ENCODE measurements at places on chromosomes 7 and 10. TPM values are rescaled to one million over a fixed set of nuclear protein-coding genes. Genes with fewer than 3 reads are reported as not detected.

GRCh38 chr10:78780551-78780961 lies 288.2 kb upstream of the ZMIZ1 start:
- DNase-seq, result peak; percentile 80

GRCh38 chr7:149181450-149181790 lies 13.9 kb upstream of the ZNF282 start:
- no peak for DNase-seq

GRCh38 chr7:27723085-27723484 lies 16.9 kb upstream of the TAX1BP1 start:
- DNase-seq, result no peak

DNA sequence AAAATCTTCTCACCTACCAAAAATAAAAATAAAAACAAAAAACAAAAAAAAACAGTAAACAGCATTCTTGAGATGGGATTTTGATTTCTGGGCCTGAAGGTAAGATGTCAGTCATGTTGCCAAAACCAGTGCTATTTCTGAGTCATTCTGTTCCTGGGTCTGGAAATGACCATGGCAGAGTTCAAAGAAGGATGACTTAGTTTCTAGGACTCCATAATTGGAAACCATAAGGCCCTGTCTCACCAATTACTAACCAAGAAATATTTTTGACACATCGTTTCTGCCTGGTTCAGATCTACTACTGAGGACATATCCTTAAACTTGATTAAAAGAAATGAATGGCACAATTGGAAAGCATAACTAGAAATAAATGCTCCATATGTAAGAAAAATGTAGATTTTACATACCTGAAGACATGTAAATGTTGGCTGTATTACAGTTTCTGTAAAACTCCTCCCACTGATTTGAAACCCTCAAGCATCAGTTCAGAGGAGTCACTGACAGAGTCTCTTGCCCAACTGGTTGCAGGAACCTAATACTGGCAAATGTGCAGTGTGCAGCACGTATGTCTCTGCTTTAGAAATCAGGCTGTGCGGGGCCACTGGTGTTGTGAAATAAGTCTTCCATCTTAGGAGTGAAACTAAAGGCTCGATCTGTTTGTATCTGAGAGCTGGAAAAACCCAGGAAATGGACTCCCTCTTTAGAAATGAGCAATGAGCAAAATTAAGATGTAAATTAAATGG lies 84.8 kb upstream of the EGR2 start:
- no peak for DNase-seq

DNA sequence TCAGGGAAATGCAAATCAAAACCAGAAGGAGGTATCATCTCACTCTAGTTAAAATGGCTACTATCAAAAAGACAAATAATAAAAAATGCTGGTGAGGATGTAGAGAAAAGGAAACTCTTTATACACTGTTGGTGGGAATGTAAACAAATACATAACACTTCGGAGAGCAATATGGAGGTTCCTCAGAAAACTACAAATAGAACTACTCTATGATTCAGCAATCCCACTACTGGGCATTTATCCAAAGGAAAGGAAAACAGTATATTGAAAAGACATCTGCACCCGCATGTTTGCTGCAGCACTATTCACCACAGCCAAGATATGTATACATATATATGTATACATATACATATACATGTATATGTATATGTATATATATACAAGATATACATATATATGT lies 94.2 kb downstream of the C10orf90 start:
- no peak for DNase-seq

- no peak for DNase-seq
Measured at GRCh38 chr10:53453196-53453595, 680.6 kb upstream of the MBL2 start.

DNA sequence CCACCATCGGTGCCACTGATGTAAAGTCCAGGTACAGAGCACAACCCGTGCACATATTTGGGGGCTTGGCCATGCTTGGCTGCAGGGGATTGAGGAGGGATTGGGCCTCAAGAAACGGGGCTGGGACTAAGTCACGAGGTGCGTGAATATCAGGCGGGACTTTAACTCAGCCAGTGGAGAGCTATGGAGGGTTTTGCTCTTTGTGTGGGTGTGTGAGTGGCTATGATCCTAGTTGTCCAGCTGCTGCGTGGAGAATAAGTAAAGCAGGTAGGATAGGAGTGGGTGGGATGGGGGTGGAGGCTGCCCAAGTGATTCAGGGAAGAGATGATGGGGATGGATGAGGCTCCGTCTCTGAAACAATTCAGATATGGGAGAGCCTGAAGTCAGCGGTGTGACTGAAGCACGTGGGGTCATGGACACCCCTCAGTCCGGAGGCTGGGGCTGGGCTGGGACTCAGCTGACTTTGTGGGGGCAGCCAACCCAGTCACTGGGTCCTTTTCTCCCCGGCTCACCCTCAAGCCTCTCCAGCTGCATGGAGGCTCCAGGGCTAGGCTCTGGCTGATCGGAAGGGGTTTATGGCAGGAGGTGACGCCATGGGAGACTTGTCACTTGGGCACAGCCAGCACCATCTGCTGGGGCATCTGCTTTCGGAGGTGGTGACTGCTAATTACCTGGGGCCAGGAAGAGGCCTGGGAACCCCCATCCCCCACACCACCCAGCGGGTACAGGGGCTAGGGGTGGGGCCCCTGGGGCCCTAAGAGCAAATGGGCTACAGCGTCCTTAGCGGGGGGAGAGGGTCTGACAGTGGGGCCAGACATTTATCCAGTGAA lies 1.7 kb upstream of the LFNG start:
- no peak for DNase-seq

GRCh38 chr10:1134156-1134555 lies 78.0 kb downstream of the WDR37 start:
- no peak for DNase-seq

- DNase-seq, result peak; percentile 96
Measured at GRCh38 chr10:124701435-124701834, 42.7 kb downstream of the FAM53B start.

DNA sequence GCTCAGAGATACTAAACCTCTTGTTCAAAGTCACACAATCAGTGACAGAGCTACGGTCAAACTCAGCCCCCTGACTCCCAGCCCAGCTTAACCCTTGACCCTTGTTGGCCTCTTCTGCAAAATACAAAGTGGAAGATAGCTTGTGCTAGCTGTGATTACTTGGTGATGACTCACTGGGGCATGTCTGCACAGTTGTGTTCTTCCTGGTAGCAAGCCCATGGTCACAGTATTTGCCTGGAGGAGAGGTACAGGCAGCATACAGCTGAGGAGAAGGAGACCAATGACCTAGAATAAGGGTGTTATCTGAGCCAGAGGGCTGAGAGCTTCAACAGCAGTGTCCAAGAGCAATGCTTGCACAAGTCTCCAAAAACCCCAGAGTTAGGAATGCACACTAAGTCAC lies 5.7 kb upstream of the HSPA12A start:
- no peak for DNase-seq

DNA sequence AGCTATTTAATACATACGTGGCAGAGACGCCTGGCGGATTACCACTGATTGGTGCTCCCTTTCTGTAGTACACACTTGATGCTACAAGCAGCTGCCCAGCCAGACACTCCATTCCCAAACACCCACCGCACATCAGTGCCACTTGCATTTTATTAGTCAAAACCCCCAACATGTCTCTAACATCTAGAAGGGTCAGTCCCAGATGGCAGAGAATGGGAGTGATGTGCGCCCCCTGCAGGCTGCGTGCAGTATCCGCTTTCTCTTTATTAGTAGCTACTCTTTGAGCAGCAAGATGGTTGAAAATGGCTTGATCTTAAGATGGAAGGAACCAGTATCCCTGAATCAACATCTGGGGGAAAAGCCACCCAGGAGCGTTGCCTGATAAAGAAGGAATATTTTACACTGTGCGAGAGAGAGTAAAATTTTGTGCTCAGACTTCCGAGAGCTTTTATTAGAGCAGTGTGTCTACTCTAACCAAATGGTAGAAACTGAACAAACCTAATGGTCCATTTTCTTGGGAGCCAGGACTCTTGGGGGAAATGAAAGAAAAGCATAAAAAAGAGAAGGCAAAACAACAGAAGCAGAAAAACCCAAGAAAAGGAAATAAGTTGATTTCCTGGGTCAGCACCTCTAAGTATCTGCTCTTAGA lies 78.3 kb downstream of the ST8SIA6 start:
- DNase-seq, result no peak

DNA sequence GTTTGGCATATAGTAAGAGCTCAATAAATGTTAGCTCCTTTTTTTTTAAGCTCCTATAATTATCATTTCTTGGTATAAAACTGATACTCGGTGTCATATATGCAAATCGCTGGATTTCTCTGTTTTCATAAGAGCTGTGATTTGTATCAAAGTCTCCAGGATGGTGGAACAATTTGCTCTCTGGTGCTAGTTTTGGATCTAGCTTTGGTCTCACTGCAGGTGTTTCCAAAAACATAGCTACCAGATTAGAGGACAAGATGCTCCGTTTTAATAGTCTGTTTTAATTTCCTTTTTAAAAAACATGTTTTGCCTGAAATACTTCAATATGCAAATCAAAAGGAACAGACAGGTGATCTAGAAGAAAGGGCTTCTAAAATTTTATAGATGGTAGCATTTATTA lies 25.3 kb downstream of the ADAM22 start:
- no peak for DNase-seq

- no peak for DNase-seq
Measured at GRCh38 chr10:62662486-62662885, 142.0 kb upstream of the ADO start.

- no peak for DNase-seq
Measured at GRCh38 chr7:39183796-39184195, 206.1 kb downstream of the POU6F2 start.

DNA sequence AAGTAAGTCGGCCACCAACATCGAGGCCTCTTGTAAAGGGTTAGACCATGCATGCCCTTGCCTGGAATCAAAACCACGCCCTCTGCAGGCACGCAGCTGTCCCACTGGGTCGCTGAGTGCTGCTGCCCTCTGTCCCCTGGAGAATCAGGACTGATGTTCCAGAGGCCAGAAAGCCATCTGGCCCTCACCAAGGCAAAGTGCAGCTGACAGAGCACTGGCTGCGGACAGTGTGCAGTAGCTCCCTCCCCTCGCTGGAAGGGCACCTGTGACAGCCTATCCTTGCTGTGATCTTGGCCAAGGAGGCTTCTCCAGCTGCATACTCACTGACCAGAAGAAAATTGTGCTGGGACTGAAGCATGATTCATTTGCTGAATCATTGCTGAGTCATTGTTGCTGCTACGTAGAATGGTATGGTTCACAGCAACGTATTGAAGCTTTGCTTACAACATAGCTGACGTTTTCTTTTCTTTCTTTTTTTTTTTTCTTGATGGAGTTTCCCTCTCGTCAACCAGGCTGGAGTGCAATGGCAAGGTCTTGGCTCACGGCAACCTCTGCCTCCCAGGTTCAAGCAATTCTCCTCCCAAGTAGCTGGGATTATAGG lies 30.4 kb downstream of the DDC start:
- no peak for DNase-seq

GRCh38 chr10:95517536-95518454 lies 43.4 kb downstream of the SORBS1 start:
- DNase-seq, result no peak

DNA sequence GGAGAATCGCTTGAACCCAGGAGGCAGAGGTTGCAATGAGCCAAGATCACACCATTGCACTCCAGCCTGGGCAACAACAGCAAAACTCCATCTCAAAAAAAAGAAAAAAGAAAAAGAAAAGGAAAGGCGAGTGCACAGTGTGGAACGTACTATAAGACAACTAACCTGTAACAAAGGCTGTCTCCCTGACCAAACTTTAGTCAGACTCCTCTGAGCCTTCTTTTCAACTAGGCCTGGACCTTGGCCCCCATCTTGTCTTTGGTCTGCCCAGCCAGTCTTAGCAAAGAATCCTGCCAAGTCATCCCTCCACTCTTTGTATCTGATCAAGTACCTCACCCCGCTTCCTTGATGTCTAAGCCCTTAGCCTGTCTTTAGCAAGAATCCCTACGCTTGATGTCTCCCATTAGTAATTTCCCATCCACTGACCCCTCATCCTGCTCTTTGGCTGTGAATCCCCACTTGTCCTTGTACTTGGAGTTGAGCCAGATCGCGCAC lies 68.9 kb upstream of the KDM7A start:
- DNase-seq, result no peak

DNA sequence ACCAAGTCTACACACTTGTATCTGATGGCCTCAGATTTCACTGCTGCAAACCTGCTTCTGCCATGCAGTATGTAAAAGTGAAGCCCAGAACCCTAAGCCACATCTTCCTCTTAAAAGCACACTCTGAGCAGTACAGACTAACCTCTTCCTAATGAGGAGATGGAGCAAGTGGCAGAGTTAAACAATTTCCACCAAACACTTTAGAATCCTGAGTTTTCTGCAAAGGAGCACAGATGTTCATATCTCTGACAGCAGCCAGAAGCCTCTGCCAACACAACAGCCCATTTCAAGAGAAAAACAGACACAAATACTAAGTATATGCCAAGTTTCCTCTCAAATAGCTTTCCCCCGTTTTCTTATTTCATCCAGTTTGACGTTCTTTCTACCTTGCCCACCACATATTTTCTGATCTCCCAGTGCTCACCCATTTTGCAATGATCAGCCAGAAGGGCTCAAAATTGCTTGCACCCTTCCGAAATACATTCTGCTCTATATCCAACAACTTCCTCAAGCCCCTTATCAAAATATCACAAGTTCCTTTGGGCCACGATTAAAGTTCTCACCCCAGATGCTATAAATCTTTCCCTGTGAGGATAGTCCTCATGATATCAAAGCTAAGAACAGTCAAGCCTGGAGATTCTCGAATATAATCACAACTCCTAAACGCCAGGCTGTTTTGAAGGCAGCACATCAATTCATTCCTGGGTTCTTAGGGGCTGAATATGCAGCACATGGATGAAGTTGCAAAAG lies 27.5 kb downstream of the ELMO1 start:
- no peak for DNase-seq

- DNase-seq, result peak; percentile 84
Measured at GRCh38 chr10:72030762-72031543, 57.4 kb downstream of the SPOCK2 start.

GRCh38 chr7:65609131-65609530 lies 235.5 kb downstream of the ZNF92 start:
- no peak for DNase-seq

The C10orf53 gene
- not detected for total RNA-seq

The PPP1R17 gene
- total RNA-seq, result not detected

The PHTF2 gene
- total RNA-seq, result 17.6 TPM

The ZNF467 gene
- 5.2 TPM for total RNA-seq

The TAS2R41 gene
- total RNA-seq, result not detected

The EN2 gene
- total RNA-seq, result 0.11 TPM

The KAZALD1 gene
- total RNA-seq, result 5.0 TPM

The PRSS2 gene
- not detected for total RNA-seq

Data from Right ventricle myocardium superior (tissue), 1 donor.